Smooth muscle cell of bladder (primary cell): ENCODE measurements at places on chromosomes 4 and X. TPM values are rescaled to one million over a fixed set of nuclear protein-coding genes. Genes with fewer than 3 reads are reported as not detected.

The AFM gene
- not detected in 2 replicates for total RNA-seq

The CENPI gene
- total RNA-seq, result 2.8 and 3.1 TPM in 2 replicates

The SPARCL1 gene
- total RNA-seq, result under 0.01 and 0.18 TPM in 2 replicates

The FGA gene
- total RNA-seq, result not detected in 2 replicates
